Stimulated activated CD8-positive, alpha-beta memory T cell treated with anti-CD3 and anti-CD28 coated beads, Interleukin-15, amount 100 ng/mL, for 24 hours (primary cell): ENCODE measurements at places on chromosomes 2 and 18.

DNA sequence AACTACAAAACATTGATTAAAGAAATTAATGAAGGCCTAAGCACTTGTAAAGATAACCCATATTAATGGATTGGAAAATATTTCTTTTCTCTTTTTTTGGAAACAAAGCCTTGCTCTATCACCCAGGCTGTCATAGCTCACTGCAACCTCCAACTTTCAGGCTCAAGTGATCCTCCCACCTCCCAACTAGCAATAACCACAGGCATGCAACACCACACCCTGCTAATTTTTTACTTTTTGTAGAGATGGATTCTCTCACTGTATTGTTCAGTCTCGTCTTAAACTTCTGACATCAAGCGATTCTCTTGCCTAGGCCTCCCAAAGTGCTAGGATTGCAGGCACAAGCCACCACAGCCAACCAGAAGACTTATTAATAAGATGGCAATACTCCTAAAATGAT, 73.4 kb upstream of the NDUFV2 start:
- no peak for DNase-seq

DNA sequence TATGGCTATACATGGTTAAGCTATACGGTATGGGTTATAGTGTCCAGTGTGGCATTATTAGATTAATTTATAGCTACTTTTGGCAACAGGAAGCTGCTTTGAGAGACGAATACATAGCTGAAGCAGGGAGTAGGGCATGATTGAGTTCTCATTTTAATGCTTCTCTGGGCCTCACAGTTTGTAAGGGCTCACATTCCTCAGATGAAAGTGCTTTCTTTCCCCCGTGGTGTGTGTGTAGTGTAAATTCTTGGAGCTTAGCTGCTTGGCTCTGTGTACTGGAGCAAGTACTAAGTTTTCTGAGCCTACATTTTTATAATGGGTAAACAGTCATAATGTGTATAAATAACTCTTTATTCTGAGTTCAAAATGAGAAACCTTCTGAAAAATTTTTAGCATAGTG, 173.7 kb downstream of the PTPRM start:
- no peak for DNase-seq

DNA sequence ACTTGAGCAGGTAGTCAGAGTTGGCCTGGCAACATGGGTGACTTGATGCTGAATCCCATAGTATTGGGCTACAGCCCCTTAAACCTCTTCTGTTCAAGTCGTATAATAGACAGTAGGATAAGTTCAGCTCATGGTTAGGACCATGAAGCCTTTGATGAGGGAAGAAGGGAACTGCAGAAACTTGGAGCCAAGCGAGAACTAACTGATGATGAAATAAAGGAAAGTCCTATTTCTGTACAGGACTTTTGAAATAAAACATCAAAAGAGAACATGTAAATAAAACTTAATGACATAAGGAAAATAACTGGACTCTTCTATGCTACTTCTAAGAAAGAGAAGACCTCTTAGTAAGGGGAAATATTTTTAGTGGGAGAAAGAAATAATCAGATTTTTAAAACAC, 51.2 kb upstream of the UGP2 start:
- DNase-seq: no peak

DNA sequence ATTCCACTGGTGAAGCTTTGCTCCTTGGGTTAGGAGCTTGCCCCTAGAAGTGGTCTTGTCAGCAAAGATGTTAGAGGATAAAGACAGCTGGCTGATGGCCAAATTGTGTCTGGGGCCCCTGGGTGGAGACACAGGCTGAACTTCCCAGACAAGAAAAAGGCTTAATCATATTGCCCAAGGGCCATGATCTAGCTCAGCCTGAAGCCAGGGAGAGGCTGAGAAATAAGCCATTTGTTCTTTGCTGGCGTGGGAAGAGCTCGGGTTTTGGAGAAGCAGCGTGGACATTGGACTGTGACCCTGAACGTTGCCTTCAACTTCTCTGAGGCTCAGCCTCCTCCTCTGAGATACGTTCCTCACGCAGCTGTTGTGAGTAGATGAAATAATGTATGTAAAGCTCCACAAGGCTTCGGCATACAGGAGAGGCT, 153.0 kb downstream of the ZFP36L2 start:
- DNase-seq: no peak

DNA sequence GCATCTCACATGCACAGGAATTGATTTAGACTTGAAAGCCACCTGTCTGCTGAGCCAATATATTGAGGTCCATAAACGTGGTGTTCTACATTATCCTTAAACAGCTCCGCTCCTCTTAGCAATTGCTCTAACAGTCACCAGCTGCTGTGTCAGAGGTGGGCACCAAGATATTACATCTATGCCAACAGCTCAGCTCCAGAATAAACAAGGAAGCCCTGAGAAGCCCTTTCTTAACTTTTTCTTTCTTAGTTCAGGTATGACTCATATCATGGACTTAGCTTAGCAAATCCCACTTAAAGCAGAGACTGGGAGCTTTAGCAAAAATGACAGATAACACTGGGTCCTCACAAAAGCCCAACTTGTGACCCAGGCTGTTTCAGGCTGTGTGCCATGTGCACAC, 436.6 kb downstream of the IRS1 start:
- no peak for DNase-seq

DNA sequence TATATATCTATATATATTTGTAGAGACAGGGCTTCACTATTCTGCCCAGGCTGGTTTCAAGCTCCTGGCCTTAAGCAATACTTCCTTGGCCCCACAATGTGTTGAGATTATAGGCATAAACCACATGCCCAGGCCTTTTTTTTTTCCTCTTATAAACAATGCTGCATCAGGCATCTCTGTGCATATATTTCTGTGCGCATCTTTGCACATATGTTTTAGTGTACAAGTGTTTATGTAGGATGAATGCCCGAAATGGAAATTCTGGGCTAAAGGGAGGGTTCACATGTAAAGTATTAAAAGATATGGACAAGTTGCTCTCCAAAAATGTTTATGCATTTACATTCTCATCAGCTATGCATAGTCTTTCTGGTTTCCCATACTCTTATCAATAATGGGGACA, 183.2 kb upstream of the SPRED2 start:
- DNase-seq: no peak

GRCh38 chr2:170026361-170026760, 151.6 kb upstream of the MYO3B start:
- DNase-seq: no peak

DNA sequence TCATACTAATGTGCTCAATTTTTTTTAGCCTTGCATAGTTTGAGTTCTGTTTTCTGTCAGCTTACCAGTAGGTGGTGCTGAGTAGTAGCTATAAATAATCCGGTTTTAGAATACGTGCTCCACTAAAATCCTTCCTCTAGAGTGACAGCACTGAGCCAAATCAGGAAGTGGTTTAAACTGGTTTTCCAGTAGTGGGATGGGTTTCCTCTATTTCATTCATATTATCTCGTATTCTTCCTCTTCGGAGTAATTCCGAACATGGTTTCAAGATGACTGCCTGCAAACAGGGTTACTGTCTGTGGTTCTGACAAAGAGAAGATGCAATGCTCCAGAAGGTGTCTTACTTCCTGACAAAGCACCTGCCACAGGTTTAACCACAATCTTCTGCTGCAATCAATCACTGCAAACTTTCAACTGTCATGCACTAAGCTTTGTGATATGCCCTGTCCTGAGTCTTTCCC, 496.9 kb upstream of the VRK2 start:
- DNase-seq: no peak

- no peak for DNase-seq
Measured at GRCh38 chr2:206846981-206847834, 81.8 kb downstream of the FASTKD2 start.

DNA sequence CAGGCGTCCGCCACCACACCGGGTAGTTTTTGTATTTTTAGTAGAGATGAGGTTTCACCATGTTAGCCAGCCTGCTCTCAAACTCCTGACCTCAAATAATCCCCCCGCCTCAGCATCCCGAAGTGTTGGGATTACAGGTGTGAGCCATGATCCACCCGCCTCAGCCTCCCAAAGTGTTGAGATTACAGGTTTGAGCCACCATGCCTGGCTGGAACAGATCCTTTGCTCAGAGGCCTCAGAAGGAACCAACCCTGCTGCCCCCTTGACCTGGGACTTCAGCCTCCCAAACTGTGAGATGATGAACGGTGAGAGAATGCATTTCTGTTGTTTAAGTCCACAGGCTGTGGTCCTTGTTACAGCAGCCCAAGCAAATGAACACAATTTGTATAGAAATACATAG, 67.0 kb downstream of the NCAPH start:
- DNase-seq: no peak

DNA sequence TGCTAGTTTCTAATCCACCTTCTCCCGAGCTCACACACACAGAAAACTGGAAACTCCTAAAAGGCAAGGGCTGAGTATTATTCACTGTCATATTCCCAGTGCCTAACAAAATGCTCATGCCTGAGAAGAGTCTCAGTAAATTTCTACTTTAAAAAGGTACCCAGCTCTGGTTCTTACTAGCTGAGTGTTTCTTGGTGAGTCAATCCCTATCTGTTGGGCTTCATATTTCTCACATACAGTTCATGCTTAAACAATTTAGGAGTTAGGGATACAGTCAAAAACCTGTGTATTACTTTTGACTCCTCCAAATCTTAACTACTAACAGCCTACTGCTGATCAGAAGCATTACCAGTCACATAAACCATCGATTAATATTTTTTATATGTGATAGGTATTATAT, 204.9 kb downstream of the EN1 start:
- DNase-seq: no peak

DNA sequence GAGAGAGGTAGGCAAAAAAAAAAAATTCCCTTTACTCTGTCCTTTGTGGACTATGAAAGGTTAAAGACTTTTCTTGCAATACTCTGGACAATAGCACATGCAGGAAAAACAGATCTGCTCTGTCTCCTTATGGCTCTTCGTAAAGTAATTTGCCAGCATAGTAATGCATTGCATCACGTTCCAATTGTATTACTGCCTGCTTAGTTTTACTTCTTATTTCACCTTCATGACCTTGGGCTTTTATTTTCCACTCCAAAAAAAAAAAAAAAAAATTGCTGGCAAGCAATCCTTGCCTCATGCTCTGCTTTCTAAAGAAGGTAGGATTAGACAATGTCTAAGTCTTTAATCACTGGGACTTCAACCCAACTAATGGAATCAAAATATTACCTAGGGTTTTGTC, 1802.7 kb downstream of the SUCLG1 start:
- no peak for DNase-seq

GRCh38 chr2:232053777-232054176, 92.3 kb downstream of the DIS3L2 start:
- no peak for DNase-seq

DNA sequence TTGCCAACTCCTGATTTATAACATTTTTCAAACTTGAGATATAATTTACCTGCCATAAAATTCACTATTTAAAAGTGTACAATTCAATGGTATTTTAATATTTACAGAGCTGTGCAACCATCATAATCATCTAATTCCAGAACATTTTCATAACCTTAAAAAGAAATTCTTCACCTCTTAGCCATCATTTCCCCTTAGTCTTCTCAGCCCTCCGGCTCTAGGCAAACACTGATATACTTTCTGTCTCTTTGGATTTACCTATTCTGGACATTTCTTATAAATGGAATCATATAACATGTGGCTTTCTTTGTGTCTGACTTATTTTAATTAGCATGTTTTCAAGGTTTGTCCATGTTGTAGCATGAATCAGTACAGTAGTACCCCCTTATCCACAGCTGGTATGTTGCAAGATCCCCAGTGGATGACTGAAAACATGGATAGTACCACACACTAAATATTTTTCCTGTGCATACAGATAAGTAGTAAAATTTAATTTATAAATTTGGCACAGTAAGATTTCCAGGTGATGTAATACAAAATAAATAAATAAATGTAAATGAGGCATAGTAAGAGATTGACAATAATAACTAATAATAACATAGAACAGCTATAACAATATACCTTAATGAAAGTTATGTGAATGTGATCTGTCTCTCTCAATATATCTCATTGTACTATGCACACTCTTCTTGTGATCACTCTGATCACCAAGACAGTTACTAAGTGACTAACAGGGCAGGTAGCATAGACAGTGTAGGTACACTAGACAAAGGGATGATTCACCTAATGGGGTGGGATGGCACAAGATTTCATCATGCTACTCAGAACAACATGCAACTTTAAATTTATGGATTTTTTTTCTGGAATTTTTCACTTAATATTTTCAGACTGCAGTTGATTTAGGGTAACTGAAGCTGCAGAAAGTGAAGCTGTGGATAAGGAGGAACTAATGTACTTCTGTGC, 73.1 kb downstream of the RAB3GAP1 start:
- DNase-seq: no peak
